ENCODE measurements at places on chromosomes 1 and 21. TPM values are rescaled to one million over a fixed set of nuclear protein-coding genes. Genes with fewer than 3 reads are reported as not detected.
A peak's percentile ranks its signal among the peaks of the same experiment; 100 is the strongest.

GRCh38 chr1:181204530-181204929 is 116.0 kb downstream of the IER5 start:
- no peaks in the 10 kb centered on the region for H3K36me3 ChIP-seq
- H3K27me3 ChIP-seq = no peaks in the 10 kb centered on the region
- H3K4me3 ChIP-seq = no peak overlapping the region
- H3K27ac ChIP-seq = no peak overlapping the region
- DNase-seq = no peak
- no peaks in the 10 kb centered on the region for H3K4me1 ChIP-seq

GRCh38 chr1:93499533-93499932 is 51.6 kb downstream of the FNBP1L start:
- no peak overlapping the region for H3K27ac ChIP-seq
- H3K4me3 ChIP-seq = no peak overlapping the region
- H3K27me3 ChIP-seq = no peaks in the 10 kb centered on the region
- no peaks in the 10 kb centered on the region for H3K36me3 ChIP-seq
- no peaks in the 10 kb centered on the region for H3K4me1 ChIP-seq
- no peak for DNase-seq

- H3K4me3 ChIP-seq = no peak overlapping the region
- H3K27ac ChIP-seq = no peak overlapping the region
- no peaks in the 10 kb centered on the region for H3K27me3 ChIP-seq
These were observed 15.7 kb upstream of the TMEM51 start for GRCh38 chr1:15137809-15138208.

DNA sequence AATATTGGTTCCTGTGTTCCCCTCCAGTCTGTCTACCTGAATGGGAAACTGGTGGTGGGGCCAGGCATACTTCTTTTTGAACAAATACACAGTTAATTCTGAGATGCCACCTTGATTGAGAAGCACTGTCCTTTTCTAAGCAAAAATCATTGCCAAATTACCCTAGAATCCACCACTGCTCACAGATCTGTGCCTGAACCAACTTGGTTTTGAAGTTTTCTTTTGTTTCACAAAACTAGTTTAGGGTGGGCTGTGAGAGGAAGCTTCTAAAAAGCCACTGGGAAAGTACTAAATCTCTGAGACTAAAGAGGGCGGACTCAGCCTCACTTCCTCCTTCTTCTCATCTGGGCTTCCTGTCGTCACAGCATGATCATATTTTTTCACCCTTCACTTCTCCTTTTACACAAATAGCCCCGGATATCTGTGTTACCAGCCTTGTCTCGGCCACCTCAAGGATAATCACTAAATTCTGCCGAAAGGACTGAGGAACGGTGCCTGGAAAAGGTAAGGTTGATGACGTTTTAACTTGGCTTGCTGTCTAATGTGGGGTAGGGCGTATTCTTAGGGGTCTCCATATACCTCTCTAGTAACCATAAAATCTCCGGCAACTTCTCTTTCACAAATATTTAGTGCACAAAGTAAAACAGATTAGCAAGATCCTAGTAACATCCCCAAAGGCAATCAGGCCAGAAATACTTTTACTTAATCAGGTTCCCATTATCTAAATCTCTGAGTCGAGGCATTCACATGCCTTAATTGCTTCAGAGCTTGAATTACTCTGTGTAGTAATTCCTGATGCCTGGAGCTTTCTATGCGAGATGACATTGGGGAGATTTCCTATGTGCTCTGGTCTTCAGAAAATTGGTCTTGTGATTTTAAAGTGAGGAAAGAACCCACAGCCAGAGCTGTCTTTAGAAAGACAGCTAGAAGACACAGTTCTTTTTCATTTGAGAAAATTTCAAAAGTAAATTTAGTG is at the start of gene CD53:
Gene CD53 (plus strand): TSS at position 404 of the 976 bp plus-strand sequence. CDS start 18,261 bp downstream, outside the sequence.
- H3K27ac ChIP-seq = peak within 1 kb of the TSS; percentile 69
- no peaks in the 10 kb centered on the region for H3K27me3 ChIP-seq
- no peaks in the 10 kb centered on the region for H3K36me3 ChIP-seq

GRCh38 chr1:36023098-36023769 is 60.7 kb upstream of the TEKT2 start:
- DNase-seq = no peak
- no peaks in the 10 kb centered on the region for H3K4me1 ChIP-seq
- H3K36me3 ChIP-seq = no peaks in the 10 kb centered on the region
- H3K4me3 ChIP-seq = no peak overlapping the region

GRCh38 chr1:192238421-192238820 is 78.4 kb upstream of the RGS21 start:
- no peak overlapping the region for H3K4me3 ChIP-seq
- no peak for DNase-seq
- H3K27me3 ChIP-seq = no peaks in the 10 kb centered on the region
- no peak overlapping the region for H3K27ac ChIP-seq
- H3K36me3 ChIP-seq = no peaks in the 10 kb centered on the region
- H3K4me1 ChIP-seq = no peaks in the 10 kb centered on the region

GRCh38 chr1:19918057-19918456 is 5.4 kb downstream of the PLA2G2E start:
- no peak overlapping the region for H3K4me3 ChIP-seq
- H3K27me3 ChIP-seq = no peaks in the 10 kb centered on the region
- H3K36me3 ChIP-seq = peaks cover 8% of the 10 kb centered on the region
- peak; percentile 89 for DNase-seq
- no peaks in the 10 kb centered on the region for H3K4me1 ChIP-seq

DNA sequence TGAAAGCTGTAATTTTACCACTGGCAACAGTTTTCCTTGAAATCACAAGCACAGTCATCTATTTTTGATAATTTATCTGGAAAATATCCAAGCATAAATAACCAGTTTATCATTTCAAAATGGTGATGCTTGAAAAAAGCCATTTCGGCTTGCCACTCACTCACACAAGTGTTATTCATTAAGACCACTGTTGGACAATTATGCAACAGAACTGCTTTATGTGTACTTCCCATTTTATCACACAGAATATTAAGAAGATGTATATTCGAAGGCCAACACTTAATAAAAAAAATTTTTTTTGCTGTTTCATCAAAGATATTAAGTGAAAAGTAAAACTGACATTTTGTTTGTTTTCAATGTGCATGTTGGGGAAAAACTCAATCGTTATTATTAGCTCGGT is 62.3 kb downstream of the EIF4G3 start:
- H3K27ac ChIP-seq = peak overlapping the region; percentile 72
- no peak for DNase-seq
- H3K4me3 ChIP-seq = no peak overlapping the region
- H3K36me3 ChIP-seq = no peaks in the 10 kb centered on the region
- no peaks in the 10 kb centered on the region for H3K27me3 ChIP-seq
- H3K4me1 ChIP-seq = peaks cover 12% of the 10 kb centered on the region

DNA sequence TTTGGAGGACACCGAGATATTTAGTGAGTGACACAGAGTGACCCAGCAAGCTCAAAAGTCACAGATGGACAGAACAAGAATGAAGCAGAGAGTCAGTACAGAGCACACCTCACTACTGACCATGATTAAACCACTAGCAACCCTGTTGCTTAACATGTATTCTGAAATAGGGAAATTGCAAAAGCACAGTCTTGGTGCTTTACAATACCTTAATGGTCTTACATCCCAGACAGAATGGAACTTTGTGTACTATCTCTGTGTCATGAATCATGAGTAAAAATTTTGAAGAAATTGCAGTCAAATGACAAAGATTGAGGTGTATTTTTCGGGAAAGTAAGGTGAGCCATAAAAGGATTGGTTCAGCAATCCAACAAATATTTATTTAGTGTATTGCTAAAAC is 2.7 kb upstream of the SAMSN1 start:
- H3K27me3 ChIP-seq = no peaks in the 10 kb centered on the region
- no peak overlapping the region for H3K4me3 ChIP-seq
- no peak overlapping the region for H3K27ac ChIP-seq
- no peak for DNase-seq

- DNase-seq = no peak
- H3K4me1 ChIP-seq = no peaks in the 10 kb centered on the region
- no peaks in the 10 kb centered on the region for H3K27me3 ChIP-seq
- no peak overlapping the region for H3K4me3 ChIP-seq
These were observed 428.0 kb upstream of the BEND5 start for GRCh38 chr1:49204720-49205119.

DNA sequence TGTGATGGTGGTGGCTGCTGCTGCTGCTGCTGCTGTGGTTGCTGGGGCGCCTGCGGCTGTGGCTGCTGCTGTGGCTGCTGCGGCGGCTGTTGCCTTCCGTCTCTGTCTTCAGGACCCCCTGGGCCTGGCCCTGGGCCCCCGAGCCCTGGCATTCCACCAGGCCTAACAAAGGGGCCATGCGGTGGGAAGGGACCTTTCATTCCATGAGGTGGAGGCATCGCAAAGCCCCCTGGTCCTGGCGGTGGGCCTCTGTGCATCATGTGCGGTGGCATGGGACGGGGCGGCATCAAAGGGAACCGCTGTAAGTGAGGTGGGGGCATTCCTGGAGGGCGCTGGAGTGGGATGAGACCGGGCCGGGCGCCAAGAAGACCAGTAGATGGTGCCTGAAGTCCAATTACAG is 12.4 kb downstream of the SOD1 start:
- peaks cover 9% of the 10 kb centered on the region for H3K36me3 ChIP-seq
- peaks cover 3% of the 10 kb centered on the region for H3K4me1 ChIP-seq
- H3K27ac ChIP-seq = no peak overlapping the region
- DNase-seq = no peak
- H3K4me3 ChIP-seq = no peak overlapping the region

DNA sequence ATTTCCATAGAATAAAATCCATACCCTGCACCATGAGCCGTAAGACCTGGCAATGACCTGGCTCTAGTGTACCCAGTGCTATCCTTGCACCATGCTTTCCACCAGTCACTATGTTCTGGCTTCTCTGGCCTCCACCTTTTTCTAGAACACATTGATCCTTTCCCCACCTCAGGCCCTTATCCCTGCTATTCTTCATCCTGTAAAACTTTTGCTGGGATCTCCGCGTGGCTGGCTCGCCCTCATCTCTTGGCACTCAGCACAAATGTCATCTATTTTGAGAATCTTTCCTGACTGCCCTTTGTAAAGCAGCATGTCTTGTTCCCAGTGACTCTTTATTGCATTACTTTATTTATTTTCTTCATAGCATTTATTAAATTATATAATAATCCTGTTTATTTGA is 169.8 kb upstream of the B3GALT2 start:
- no peaks in the 10 kb centered on the region for H3K36me3 ChIP-seq
- no peaks in the 10 kb centered on the region for H3K4me1 ChIP-seq
- no peak overlapping the region for H3K4me3 ChIP-seq
- no peak overlapping the region for H3K27ac ChIP-seq

The CA6 gene
- not detected for total RNA-seq

The CELA3B gene
- 16.7 TPM for total RNA-seq

Measured in colonic mucosa (tissue), 4 donors.